ENCODE measurements at places on chromosomes 4 and X.

DNA sequence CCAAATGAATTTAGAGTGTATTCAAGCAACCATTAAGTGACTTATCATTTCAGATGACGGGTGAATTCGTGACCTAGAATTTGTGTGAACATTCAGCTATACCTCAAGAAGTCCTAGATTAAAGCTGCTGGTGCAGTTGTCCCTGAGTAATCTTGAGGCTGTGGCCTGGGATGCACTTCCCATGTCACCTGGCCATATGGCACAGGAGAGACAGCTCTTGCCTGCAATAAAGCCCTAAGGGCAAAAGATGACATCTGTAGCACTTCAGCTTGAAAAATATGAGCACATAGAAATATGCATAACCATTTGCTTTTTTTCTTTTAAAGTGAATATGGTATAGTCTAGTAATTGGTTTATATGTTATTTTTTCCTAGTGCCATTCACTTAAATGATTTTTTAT, 125.8 kb downstream of the FHDC1 start:
- DNase-seq: no peak

DNA sequence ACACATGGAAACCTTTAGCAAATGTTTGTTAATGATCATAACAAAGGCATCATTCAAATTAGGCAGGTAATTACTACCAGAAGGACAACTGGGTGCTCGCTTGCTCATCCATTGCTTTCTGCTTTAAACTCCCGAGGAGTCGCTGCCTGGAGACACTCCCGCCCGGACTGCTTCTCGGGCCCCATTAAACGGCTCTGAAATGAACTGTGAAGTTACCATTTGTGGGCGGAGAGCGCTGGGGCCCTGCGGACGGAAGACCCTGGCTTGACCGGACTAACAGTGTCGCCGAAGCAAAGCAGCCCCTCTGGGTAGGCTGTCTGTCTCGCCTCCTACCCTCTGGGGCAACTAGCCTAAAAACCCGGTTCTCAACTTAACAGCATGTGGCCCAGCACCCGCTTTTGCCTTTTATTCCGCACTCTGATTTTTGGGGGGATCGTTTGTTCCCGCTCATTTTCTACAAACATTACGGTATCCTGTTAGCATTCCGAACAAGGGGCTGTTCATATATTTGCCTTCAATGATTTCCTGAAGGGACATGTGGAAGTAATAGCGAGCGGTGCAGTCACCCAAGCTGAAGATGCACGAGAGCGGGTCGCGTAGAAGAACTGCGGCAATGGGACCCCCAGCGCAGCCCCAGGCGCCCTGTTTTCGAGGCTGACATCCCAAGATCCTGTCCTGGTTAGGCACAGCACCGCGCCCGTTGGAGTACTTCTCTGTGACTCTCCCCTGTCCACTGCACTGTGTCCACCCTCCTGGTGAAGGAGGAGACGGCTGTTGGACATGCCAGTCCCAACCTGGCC, 1.6 kb upstream of the PDGFRA start:
- peak; percentile 42 for DNase-seq

DNA sequence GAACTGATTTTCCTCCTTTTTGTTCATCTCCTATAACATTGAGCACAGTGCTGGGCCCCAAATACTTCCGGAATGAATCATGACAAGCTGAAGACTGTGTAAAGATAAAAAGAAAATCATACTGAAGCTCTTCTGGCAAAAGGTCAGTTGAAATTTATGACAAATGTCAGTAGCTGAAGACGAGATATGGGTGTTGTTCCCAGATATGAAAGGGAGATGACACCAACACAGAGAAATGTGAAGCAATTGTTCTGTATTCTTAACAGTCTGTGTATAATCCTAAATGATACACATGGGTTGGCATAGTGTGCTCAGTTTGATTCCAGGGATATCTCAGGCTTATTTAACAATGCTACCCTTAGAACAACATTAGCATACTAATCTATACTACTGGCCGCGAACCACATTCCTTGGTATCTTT, 170.5 kb upstream of the PITX2 start:
- no peak for DNase-seq

DNA sequence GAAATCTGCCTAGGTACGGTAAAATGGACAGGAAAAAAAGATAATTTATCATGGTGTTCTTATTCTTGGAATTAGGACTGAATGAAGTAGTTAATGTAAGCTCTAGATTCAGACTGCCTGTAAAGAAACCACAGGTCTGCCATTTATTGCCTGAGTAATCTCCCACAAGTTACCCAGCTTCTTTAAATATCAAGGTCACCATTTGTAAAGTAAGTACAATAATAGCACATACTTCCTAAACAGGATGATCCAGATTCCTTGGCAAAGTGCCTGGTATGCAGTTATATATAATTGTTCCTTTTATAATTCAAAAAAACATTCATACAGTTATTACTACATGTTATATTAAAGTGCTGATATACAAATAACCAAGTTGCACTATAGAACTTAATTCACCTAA, 368.6 kb downstream of the HNRNPD start:
- no peak for DNase-seq

DNA sequence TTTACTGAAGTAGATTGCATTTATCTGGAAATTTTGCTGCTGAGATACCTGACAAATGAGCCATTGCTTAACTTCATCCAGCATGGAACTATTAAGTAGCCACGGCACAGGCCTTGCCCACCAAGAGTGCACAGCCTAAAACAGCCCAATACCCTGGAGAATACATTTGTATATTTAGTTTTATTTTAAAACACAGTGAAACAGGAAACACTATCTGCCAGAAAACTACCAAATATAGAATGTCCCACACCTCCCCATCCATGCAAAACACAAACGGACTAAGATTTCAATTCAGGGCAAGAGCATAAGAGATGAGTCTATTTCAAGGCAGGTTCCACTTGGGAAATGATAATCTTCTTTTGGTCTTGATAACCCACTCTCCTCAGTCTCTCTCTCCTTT, 57.1 kb downstream of the MAML3 start:
- DNase-seq: no peak

DNA sequence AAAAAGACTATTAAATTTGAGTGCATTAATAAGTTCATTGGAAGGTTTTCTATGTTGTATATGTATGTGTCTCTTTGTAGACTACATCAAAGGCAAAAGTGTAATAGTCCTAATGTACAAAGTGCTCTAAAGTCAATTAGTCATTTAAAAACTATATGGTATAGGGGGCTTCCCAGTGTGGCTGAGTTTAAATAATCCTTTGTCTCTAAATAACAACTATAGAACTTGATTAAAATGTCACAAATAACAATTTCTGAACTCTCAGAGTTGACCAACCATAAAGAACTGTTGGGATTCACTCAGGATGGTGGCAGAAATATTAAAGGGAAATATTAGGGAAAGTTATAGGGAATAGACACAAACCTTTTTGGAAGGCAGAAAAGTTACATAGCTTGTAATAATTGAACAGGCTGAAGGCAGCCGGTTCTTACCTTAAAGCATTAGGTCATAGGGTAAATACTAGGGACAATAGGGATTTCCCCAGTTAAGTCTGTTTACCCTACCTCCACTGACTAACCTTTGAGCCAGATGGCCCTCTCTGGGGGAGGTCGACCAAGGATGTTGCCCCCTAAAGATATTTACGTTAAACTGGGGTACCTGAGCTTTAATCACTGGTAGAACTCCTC, 1054.2 kb downstream of the ARAP2 start:
- DNase-seq: no peak

DNA sequence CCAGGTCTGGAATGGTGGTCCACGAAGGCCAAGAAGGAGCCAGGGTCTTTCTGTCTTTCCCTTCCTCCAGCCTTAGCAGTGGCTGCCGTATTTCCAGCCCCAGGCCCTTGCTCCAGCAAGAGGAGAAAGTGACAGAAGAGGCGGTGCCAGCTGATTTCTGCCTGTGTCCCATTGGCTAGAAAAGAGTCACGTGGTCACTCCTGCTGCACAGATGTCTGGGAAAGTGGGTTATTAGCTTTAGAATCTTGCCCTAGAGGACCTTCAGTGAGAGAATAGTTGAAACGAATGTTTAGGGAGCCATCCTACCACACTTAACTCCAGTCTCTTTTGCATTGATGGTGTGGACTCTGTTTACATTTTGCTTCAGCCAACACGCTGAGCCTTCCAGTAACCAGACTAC, 99.3 kb upstream of the BCOR start:
- no peak for DNase-seq

- no peak for DNase-seq
Observed at GRCh38 chrX:136488706-136489105, 959 bp downstream of the BRS3 start.

GRCh38 chr4:154422152-154422551, 69.4 kb downstream of the DCHS2 start:
- no peak for DNase-seq

DNA sequence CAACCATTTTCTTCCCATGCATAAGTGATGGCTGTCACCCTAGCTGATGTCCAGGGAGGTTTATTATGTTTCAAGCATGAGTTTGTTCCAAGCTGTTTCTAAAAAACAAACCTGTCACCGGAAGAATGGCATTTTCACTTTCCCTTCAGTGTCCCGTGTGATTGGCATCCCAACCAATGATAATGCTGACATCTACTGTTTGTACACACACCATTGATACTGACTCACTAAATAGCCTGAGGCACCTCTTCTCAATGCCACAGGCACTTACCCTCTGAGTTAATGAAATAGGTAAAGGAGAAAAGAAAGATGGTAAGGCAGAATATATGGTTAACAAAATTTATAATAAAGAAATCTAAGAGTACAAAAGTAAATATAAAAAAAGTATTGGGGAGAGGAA, 23.1 kb upstream of the VCX2 start:
- no peak for DNase-seq

- DNase-seq: no peak
Observed at GRCh38 chr4:100641336-100641735, 123.5 kb upstream of the EMCN start.

GRCh38 chr4:23881052-23881501, 8.8 kb downstream of the PPARGC1A start:
- DNase-seq: no peak

- no peak for DNase-seq
Observed at GRCh38 chr4:1200425-1201035, 28.1 kb upstream of the SPON2 start.

Measured in activated T-cell treated with anti-CD3 and anti-CD28 coated beads, Interleukin-2, amount 50 U/mL, for 24 hours (primary cell).